ENCODE measurements at places on chromosomes 4 and X.
A peak's percentile ranks its signal among the peaks of the same experiment; 100 is the strongest.

- peak; percentile 32 for DNase-seq
Observed at GRCh38 chrX:39602195-39602594, 495.6 kb downstream of the BCOR start.

- DNase-seq: no peak
Observed at GRCh38 chr4:8558080-8558960, 21.9 kb upstream of the GPR78 start.

GRCh38 chrX:154800478-154801210 is 4.6 kb downstream of the MPP1 start:
- no peak for DNase-seq

- DNase-seq: peak; percentile 61
Observed at GRCh38 chr4:107913283-107913899, 18.0 kb upstream of the CYP2U1 start.

DNA sequence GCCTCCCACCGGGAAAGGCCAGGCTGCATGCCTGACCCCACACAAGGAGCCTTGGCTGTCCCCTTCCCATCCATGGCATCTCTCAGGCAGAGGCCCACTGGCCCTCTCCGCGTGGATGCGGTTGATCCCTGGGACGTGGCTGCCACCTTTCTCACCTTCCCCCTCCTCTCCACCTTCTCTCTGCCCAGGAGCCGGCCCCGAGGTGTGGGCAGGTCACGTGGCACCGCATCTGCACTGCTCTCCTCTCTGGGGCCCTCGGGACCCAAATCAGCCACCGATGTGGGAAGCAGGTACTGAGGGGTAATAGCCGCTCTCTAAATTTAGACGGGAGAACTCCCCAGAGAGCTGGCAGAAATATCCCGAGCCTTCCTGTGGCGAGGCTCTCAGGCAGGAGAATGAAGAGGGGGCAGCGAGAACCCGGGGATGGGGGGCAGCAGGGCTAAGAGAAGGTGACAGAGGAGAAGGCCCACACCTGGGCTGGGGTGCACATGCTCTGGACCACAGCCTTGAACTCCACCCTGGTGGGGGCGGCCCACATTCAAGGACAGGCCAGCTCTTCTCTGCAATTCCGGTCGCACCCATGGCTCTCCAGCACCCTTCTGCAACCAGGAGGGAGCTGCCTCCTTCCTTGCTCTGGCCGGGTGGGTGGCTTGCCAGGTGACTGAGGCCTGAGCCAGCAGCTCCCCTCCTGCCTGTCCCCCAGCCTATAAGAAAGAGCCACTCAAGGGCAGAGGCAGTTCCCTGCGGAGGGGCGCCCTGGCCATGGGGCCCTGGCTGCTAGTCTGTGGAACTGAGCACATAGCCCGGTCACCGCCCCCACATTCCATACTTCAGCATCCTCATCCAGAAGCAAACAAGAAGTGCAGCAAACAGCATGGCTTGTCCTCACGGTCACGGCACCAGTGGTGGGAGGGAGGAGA is 9.6 kb upstream of the DUSP9 start:
- DNase-seq: peak; percentile 6

DNA sequence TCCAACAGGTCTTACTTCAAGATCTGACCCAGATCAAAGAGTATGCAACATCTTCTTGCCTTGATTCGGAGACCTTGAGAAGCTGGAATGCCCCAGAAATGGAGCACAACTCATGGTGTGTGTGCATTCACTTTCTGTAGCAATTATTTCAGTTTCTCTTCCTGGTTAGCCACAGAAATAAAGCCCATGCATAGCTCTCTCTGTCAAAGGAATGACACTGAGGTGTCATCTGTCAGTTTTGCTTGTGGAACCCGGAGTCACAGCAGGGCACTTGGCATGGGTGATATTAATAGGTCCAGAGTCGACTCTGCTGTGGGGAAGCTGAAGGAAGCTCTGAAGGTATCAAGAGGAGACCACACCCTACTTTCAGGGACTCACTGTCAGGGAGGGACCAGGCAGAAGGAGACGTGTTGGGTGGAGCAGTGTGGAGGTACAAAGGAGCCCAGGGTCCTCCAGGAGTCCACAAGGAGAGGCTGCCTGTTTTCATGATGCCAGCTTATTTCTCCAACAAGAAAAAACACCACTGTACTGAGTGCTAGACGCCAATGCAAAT is 10.7 kb downstream of the CLNK start:
- no peak for DNase-seq

DNA sequence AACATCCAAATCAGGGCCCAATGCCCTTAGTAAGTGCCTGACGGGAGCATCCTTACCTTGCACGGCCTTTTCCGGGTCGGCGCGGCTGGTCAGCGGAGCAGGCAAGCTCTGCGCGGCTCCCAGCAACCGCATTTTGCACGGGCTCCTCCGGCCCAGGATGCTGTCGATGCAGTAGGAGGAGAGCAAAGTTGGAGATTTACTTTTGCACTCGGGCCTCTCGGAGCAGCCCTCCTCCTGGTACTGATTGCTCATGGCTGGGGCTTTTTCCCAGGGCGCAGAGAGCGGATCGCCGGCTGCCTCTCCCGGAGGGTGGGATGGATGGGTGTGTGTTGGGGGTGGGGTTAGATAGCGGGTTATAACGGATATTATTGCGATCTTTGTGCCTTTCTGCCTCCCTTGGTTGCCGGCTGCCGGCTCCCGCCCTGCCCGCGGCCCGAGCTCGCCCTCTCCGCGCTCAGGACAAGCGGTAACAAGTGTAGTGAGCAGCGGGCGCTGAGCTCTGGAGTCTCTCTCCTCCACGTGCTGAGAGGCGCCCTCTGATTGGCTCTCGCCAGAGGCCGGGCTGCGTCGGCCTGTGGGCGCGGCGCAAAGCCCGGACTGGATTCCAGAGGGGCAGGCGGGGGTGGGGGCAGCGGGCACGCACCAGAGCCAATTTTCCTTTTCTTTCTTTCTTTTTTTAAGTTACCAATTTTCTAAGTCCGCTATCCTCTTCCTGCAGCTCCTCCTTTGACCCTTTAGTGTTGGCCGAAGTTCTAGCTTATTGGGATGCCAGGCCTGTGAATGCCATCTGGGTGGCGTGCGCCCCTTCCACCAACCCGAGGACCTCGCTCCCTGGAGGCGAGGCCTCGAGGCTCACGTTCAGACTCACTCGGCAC is at the start of gene ARX:
ARX (minus strand) TSS at position 480 of the 875 bp plus-strand sequence; CDS start at position 252, 228 bp downstream.
- no peak for DNase-seq

GRCh38 chrX:40171513-40172400 is 74.0 kb upstream of the BCOR start:
- no peak for DNase-seq

DNA sequence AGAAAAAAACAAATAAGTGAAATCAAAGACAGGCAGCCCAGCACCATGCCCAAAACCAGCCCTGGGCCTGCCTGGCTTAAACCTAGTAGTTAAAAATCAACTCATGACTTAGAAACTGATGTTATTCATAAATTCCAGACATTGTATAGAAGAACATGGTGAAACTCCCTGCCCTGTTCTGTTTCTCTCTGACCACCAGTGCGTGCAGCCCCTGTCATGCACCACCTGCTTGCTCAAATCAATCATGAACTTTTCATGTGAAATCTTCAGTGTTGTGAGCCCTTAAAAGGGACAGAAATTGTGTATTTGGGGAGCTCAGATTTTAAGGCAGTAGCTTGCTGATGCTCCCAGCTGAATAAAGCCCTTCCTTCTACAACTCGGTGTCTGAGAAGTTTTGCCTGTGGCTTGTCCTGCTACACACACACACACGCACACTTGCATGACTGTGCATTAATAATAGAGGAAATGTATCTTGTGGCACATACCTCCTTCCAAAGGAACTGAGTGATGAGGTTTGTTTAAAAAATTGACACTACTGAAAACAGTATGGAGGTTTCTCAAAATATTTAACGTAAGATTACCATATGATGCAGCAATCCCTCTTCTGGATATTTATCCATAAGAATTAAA is 39.2 kb upstream of the UGT2B7 start:
- DNase-seq: no peak

DNA sequence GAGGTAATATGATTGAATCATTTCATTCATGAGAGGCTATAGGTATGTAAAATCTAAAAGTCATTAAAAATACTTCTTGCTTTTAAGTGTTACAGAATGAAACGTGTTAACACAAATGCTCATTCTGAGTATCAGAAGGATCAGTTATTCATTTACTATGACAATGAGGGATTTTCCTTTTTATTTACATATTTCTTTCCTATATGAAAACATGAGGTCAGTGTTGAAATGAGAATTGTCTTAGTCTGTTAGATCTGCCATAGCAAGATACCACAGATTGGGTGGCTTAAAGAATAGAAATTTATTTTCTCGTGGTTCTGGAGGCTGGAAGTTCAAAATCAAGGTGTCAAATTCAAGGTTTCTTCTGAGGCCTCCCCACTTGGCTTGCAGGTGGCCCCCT is 181.2 kb downstream of the ARHGAP10 start:
- DNase-seq: no peak

DNA sequence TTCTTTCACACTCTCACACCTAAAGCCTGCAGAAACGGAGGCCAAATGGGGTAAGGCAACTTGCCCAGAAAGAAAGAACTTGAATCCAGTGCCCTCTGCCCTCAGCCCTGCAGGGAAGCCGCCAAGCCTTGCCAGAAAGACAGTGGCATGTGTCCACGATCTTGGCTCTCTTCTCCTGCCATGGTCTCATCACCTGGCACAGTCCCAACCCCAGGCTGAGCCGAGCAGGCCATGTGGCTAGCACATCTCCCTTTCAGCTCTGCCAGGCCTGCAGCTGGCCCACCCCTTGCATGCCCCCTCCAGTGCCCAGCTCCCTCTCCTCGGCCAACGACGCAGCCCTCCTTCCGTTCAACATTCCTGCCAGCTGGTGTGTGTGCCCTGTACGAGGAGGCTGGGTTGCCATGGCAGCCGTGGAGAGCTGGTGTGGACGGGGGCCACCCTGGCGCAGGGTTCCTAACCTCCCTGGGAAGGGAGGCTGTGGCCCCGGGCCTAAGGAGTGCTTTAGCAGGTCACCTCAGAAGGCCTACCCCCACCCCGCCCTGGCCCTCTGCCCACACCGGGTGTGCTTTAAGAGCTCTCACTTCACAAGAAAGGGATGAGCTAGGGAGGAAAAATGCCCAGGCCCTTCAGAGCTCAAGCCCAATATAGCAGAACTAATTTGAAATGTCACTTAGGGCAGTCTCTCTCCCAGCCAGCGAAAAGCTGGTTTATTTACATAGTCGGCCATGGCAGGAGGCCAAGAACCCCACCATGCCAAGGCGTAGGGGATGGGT is 73.0 kb upstream of the PJA1 start:
- no peak for DNase-seq

DNA sequence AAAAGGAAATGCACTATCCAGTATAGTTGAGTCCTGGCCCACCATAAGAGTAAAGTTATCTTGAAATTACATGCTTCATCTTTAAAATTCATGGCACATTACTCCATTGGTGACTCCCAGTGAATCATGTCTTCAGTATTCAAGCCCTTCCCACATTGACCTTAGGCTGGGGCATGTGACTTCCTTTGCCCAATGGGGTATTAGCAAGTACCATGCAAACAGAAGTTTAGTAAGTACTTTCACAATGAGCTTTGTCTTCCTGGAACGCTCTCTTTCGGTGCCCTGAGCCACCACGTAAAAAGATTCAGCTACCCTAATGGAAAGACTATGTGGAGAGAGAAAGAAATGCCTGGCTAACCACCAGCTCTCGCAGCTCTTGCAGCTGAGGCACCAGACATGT is 235.4 kb downstream of the HNRNPD start:
- no peak for DNase-seq

DNA sequence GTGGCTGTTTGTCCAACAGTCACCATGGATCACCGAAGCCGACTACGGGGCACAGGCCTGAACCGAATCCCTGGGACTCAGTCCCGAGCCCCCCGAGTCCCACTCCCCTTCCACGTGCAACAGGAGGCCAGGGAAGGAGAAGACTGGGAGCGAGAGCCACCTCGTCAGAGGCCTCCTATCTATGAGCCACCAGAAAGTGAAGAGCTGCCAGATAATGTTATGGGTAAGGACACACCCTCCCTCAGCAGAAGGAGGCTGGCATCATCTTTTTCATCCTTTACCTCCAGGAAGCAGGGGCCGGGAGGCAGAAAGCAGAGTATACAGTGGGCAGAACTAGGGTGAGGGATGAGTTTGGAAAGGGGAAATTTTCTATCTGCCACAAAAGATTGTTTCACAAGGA is 2.8 kb upstream of the PRDX4 start:
- DNase-seq: no peak

DNA sequence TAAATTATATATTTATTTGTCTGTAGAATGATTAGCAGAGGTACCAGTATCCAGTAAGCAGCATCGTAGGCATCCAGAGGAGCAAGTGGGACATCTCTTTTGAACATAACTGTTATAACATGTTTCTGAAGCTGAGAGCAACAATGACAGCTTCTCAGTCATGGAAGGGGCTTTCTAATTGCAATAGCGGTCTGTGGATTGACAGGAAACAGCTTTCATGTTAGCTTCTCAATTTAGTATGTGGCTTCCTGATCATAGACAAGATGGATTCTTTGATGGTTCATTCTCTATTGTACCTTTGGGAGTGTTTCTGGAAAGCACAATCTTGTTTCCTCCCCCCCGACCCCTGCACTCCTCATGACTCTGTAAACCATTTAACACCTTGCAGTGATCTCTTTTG is 434.6 kb upstream of the GNPDA2 start:
- no peak for DNase-seq

DNA sequence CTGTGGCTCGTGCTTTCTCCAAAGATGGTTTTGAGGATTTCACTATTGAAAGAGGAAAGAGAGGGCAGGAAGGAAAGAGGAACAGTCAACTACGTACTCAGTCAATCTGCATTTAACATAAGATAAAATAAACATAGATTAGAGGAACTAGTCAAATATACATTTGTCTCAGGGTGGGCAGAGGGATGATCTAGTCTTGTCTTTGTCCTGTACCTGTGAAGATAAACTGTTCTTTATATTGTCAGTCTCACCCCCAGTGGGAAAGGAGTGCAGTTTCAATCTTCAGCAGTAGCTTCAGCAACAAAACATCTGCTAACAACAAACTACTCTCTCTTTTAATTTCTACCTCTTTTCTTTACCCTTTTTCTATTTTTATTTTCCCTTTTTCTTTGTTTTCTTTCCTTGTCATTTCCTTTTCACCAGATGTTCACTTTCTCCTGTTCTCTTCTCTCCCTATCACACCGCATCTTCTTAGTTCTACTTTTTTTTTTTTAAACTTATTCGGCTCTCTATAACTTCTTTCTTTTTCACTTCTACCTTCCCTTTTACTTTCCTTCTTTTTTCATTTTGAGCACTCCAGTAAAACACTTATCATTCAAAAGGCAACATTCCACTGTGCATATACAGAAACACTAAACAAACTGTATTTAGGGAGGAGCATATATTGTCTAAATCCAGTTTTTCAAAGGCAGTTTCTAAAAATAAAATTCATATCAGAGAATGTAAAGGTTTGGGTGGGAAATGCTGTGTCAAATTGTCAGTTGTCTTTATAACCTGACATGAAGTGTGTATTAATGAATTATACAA is 51.4 kb upstream of the GUCY1A1 start:
- DNase-seq: no peak

- no peak for DNase-seq
Observed at GRCh38 chr4:54662123-54662522, 4.4 kb downstream of the KIT start.

DNA sequence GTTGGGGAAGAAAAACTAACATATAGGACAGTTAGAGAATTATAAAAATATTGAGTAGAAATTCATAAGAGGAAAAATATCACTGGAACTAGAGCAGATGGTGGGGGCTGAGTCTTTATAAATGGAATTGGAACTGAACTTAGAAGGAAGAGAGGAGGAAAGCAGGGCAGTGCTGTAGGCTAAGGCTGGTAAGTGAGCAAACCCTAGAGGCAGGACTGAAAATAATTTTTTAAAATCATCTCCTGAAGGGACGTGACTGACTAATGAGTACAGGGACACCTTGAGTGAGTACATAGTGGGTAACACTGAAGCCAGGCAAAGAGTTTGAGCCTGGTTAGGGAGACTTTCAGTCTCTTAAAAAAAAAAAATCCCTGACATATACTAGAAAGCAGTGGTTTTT is 63.3 kb downstream of the GALNT7 start:
- peak; percentile 53 for DNase-seq

All from D341Med (cell line).